ENCODE measurements at places on chromosomes 11 and 22.

- DNase-seq: no peak
These were observed 65.3 kb downstream of the ARHGEF12 start for GRCh38 chr11:120401506-120401905.

DNA sequence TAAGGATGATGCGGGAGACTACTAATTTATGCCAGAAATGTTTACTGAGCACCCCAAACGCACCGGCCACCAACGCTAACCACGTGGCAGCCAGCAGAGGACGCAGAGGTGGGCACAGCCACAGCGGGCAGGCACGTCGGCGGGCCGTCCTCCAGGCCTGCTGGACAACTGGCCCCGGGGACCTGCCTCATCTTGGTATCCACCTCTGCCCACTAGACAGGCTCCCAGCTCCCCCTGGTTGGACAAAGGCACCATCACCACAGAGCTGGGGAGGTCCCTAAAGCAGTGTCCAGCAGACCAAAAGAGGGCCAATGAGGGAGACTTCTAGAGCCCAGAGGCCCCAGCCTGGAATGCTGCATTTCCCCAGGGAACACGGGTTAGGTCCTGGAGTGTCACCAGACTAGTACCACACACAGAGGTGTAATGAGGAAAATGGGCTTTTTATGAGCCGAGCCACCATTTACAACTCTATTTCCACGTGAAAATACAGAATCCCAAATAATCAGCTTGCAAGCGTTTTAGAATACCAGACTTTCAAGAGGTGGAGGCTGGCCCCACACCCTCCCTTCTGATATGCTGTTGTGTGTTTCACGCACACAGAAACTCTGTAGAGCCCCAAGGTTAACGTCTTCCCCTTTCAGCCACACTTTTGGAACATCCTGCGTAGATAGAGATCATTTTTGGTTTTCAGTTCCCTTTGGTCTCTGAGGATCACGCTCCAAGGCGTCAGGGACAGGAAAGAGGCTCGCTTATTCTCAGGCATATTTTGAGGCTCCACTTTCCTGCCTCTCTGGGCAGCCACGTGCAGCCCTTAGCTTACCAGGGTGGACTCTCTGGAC lies 23.7 kb upstream of the BID start:
- no peak for DNase-seq

DNA sequence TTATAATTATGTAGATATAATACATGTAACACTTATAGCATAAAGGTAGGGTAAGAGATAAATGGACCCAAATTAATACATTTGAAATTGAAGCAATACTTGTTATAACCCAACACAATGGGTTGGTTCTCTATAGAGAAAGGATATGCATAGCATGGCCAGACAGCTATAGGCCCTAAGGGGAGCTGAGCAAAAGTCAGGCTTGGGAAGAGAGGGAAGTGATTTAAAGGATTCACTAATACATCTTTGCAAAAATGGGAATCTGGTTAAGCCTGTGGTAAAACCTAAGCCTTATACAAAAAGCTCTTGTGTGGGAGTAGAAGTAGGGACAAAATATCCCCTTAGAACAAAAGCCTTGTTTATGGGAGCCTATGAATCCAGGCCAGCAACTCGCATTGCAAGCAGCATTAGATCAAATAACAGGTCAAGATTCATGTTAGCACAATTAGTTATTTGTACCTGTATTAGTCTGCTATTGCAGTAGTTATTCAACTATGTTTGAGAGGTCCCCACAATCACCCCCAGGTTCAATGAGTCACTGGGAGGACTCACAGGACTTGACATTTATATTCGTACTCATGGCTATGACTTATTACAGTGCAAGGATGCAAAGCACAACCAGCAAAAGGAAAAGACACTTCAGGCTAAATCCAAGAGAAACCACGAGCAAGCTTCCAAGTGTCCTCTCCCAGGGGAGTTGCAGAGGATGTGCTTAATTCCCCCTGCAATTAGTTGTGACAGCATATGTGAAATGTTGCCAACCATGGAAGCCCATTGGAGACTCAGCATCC lies 144.7 kb upstream of the LMO1 start:
- no peak for DNase-seq

DNA sequence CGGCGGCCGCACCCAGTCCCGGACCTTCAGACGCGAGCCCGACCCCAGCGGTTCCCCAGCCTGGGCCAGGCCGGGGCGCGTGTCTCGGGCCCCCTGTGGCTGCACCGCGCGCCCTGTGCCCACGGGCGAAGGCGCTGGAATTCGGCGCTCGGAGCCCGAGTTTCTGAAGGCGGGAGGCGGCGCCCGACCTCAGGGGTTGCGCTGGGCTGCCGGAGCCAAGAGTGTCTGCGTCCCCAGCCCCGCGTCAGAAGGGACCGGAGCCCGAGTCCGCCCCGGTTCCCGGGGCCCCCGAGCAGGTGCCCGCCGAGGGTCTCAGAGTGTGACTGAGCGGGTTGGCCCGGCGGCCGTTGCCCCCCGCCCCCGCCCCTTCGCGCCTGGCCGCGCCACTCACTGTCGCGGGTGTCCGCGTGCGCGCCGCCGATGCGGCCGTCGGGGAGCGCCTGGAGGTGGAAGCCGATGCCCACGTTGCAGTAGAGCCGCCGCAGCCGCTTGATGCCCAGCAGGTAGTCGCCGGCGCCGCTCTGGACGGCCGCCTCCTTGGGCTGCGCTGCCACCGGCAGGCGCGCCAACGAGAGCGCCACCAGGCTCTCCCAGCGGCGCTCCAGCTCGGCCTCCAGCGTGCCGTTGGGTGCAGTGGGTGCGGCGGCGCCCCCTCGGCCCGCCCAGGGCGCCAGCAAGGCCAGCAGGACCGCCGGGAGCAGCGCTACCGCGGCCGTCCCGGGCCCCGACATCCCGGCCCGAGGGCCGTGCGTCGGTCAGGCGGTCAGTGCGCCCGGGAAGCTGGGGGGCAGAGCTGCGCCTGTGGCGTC lies 583 bp downstream of the FGF4 start:
- no peak for DNase-seq

DNA sequence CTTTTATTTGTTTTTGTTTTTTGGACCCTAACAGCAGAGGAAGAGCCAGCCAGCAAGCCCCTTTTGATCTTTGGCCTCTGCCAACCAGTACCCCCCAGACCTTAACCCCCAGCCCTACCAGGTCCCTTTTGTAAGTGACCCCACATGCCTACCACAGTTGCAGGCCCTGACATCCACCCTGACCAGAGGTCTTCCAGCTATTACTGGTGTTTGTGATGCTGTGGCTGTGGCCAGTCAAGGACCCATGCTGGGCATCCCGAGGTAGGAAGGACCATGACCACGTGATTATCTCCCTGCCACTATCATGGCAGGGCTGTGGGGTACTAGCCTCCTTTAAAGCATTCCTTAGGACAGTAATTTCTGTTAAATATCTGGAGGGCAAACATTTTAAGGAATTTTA lies 9.0 kb downstream of the MED15 start:
- no peak for DNase-seq

GRCh38 chr11:10746871-10747270 lies 4.2 kb upstream of the CTR9 start:
- DNase-seq: no peak

DNA sequence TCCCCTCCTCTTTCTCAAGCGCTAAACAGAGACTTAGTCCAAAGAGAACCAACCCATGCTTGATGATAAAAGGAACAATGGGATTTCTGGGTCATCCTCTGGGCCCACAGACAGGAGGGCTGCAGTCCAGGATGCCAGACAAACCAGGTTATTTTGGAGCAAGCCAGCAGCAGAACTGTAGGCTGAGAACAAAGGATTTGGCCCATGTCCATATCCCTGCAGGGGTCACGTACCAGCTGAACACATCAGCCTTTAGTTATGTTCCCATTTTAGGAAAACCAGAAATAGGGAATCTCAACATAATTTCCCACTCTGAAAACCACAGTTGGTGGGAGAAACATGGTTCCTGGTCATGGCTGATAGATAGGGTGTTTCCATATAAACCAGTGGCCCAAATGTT lies 533.6 kb upstream of the CADM1 start:
- no peak for DNase-seq

DNA sequence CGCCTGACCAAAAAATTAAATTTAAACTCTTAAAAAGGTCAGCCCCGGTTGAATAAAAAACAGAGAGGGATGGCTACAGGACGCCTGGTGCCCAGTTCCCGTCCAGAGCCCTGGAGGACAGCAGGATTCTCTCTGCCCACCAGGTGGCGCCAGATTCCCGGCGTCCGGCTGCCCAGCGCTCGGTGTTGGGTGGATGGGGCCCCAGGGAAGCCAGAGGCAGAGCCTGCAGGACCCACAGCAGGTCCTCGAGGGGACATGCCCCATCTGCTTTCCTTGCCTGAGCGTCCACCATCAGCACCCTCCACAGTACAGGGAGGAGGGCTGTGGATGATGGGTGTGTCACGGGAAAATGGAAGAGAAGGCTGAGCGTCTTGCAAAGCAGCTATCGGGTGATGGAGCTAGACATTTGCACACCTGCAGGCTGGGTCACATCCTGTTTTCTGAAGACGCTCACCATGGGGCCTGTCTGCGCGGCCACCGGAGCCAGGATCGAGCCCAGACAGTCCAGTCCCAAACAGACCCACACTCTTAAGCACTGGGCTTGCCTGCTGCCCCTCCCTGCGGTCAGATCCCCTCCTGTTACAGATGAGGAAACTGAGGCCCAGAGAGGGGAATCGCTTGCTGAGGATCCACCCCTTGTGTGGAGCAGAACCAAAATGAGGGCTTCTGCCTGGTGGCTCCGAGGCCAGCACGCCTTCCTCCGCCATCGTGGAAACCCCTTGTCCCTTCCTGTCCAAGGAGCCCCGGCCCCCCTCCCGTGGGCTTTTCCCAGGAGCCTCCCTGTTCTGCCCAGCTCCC lies 18.5 kb upstream of the CBX7 start:
- peak; percentile 95 for DNase-seq

GRCh38 chr11:35943713-35944502 lies at the start of gene LDLRAD3:
Gene LDLRAD3 (plus strand): TSS chr11:35944062. CDS start chr11:35944099, 37 bp downstream.
- peak; percentile 76 for DNase-seq

GRCh38 chr22:16819249-16819648 lies 6.0 kb downstream of the XKR3 start:
- DNase-seq: no peak

- DNase-seq: peak; percentile 71
These were observed 23.7 kb downstream of the JAML start for GRCh38 chr11:118200901-118201680.

All from activated effector memory CD4-positive, alpha-beta T cell treated with anti-CD3 and anti-CD28 coated beads, Interleukin-2, amount 50 U/mL, for 16 hours (primary cell).